ENCODE measurements at places on chromosomes 3 and 15. TPM values are rescaled to one million over a fixed set of nuclear protein-coding genes. Genes with fewer than 3 reads are reported as not detected.

- DNase-seq = no peak
Observed at GRCh38 chr15:83268147-83268546, 16.3 kb downstream of the BNC1 start.

DNA sequence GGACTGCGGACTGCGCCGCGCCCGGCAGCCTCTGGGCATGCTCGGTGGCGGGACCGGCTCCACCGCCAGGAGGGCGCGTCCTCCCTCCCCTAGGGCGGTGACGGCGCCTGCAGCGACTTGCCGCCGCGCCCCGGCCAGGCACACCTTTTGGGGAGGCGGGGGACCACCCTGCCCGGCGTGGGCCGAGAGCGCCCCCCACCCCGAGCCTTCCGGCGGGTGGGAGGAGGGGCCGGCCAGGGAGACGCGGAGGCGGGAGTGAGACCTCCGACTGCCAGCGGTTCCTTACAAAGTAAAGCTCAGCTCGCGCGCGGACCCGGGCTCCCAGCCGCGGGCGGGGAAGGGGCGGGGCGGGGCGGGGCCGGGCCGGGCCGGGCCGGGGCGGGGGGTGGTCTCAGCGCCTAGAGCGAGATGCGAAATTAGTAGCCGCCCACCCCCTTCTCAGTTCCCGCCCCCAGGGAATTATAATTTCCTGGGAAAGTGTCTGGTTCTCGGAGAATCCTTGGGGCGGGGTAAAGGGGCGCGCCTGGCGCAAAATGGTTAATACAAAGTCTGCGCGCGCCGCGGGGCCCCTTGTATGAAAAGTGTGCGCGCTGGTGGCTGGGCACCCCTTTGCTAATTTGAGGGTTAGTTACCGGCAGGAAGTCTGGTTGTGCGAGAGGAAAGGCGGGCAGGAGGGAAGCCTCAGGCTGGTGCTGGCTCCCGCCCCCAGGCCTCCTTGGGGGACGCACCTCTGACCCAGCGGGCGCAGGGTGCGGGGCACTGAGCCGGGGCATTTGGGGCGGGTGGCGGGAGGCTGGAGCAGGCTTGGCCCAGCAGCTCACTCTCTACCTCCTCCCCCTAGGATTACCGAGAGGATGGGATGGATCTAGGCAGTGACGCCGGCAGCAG is 224.8 kb upstream of the IL12A start:
- DNase-seq = no peak

DNA sequence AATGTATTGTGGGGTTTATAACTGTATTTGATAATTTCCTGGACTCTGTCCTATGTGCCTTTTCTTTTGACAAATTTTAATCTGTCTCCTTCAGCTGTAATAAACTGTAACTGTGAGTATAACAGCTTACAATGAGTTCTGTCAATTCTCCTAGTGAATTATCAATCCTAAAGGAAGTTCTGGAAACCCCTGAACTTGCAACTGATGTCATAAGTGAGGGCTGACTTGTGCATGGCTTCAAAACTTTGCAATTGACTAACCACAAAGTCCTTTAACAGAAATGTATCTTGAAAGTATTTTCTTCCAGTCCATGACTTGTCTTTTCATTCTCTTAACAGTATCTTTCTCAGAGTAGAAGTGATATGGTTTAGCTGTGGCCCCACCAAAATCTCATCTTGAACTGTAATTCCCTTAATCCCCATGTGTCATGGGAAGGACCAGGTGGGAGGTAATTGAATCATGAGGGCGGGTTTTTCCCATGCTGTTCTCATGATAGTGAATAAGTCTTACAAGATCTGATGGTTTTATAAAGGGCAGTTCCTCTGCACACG is 108.3 kb downstream of the TFDP2 start:
- DNase-seq = no peak

DNA sequence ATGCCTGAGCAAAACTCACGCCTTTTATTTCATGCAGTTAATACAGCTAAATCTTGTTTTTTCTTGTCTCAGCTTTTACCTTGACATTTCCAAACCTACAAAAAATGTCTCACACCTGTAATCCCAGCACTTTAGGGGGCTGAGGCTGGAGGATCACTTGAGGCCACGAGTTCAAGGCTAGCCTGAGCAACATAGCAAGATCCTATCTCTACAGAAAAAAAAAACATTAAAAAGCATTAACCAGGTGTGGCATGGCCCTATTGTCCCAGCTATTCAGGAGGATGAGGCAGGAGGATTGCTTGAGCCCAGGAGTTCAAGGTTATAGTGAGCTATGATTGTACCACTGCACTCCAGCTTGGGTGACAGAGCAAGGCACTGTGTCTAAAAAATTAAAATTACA is 3.9 kb upstream of the TMEM212 start:
- DNase-seq = no peak

DNA sequence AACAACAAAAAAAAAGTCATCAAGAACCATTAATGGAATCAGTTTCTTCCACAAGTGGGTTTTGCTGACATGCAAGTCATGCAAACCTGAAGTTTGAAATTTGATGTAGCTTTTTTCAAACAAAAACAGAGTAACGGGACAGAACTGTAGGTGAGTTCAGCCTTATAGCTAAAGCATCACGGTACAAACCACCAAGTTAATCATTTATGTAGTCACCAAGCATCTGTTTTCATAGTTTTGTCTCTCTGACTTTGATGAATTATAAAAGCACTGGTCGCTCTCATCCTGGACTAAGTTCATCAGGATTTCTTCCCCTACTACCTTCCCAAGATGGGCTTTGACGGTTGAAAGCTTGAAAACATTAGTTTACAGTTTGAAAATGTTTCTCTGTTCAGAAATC is 117.0 kb upstream of the SAMMSON start:
- DNase-seq = no peak

GRCh38 chr3:153372326-153372725 is 210.3 kb downstream of the RAP2B start:
- no peak for DNase-seq

GRCh38 chr3:8942115-8942514 is 21.2 kb downstream of the RAD18 start:
- no peak for DNase-seq

DNA sequence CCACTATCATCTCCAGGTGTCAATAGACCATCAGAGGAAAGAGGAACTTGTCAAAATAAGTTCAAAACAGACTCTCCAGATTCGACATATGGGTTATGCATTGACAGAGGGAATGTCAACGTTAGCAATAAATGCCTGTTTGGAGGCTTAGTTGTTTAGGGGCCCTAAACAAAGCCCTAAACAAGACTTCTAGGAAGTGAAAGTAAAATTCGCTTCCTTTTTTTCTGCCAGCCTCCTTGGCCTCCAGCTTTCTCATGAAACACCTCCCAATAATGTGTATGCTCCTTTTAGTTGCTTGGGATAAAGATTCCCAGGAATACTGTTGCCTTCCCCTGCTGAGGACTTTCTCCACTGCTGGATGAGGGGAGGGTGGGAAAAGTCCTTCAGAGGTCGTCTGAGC is 70.9 kb upstream of the ARNT2 start:
- no peak for DNase-seq

DNA sequence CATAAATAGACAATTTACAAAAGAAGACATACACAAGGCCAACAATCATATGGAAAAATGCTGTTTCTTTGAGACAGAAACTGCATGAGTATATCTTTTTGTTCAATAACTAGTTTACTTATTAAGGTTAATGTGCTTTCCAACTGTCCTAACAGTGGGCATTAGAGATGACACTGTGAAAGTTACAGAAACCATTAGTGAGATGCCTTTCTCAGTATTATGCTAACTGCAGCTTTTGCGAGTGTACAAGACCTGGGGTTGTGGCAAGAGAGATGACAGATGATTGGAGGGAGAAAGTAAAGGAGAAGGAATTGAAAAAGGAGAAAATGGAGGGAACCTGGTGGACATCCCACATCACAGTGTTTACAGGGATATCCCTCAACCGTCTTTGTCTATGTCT is 640.5 kb downstream of the ZPLD1 start:
- no peak for DNase-seq

DNA sequence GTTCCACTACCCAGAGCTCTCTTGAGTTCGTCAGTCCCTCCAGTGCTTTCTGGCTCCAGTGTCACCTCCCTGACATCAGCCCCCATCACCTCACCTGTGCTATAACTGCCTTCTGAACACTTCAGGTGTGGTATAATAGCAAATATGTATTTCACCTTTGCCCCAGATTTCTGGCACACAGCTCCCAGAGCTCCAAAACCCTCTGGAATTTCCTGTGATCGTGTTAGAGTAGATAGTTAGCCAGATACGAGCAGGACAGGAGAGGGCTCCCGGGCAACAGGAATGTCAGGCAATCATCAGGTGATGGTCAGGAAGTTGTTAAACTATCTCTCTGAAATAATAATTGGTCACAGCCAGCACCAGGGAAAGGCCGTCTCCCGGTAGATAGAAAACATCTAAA is 22.6 kb upstream of the LIMD1 start:
- no peak for DNase-seq

DNA sequence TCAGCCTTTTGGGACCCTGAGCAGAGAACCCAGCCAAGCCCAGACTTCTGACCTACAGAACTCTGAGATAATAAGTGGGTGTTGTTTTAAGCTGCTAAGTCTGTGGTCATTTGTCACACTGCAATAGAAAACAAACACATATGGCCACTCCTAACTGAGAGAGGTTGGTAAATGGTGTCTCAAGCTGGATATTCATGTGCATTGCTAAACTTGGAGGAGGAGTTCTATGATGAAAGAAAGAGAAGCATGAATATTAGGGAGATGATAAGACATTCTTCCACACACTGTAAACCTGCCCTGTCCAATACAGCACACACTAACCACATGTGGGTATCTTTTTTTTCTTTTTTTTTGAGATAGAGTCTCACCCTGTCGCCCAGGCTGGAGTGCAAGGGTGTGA is 27.8 kb upstream of the UBL7 start:
- no peak for DNase-seq

- no peak for DNase-seq
Observed at GRCh38 chr3:179666030-179666429, 13.2 kb downstream of the USP13 start.

The GP5 gene
- 0.07 TPM for total RNA-seq

The CACNA1D gene
- total RNA-seq = not detected

The SLC15A2 gene
- 0.07 TPM for total RNA-seq

The ARRDC4 gene
- total RNA-seq = 0.85 TPM
